ENCODE measurements at places on chromosomes 7 and 10.

DNA sequence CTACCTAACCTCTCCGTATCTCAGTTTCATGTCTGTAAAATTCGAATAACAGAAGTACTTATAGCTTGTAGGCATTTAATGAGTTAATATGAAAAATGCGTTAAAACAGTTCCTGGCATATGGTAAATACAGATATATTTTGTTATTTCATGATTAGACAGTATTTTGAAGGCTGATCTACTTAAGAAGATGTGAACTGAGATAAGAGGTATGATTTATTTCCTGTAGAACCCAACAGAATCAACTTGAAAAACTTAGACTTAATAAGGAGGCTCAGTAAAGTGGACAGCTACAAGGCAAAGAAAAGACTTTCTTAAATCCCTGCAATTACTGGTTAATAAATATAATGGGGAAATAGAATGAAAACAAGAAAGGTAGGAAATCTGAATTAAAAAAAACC lies 103.3 kb downstream of the FANK1 start:
- no peak for DNase-seq

DNA sequence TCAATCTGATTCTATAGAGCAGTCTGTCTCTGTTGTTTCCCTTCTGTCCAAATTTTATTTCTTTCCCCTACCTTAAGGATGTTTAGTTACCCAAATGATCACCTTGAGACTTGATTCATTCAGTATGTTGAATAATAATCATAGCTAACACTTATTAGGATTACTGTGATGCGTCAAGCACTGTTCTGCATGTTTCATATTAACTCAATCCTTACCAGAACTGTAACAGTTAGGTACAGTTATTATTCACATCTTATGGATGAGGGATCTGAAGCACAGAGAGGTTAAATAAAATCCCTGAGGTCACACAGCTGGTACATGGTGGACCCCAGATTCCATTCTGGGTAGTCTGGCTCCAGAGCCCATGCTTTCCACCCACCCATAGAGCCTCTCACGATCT lies 97.9 kb upstream of the SAMD8 start:
- DNase-seq: no peak

DNA sequence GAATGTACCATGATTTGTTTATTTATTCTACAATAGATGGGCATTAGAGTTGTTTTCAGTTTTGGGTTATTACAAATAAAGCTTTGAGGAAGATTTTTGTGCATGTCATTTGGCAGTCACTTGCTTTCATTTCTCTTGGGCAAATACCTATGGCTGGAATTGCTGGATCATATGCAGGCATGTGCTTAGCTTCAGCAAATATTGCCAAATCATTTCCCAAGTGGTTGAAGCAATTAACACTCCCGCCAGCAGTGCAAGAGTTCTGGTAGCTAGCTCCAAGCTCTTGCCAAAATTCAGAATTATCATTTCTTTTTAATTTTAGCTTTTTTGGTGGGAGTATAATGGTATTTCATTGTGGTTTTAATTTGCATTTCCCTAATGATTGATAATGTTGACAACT lies 32.9 kb upstream of the PCBD1 start:
- DNase-seq: no peak

- DNase-seq: no peak
Measured at GRCh38 chr10:103861505-103861904, 6.1 kb upstream of the SH3PXD2A start.

GRCh38 chr7:139720705-139721231 lies 57.0 kb downstream of the HIPK2 start:
- DNase-seq: no peak

DNA sequence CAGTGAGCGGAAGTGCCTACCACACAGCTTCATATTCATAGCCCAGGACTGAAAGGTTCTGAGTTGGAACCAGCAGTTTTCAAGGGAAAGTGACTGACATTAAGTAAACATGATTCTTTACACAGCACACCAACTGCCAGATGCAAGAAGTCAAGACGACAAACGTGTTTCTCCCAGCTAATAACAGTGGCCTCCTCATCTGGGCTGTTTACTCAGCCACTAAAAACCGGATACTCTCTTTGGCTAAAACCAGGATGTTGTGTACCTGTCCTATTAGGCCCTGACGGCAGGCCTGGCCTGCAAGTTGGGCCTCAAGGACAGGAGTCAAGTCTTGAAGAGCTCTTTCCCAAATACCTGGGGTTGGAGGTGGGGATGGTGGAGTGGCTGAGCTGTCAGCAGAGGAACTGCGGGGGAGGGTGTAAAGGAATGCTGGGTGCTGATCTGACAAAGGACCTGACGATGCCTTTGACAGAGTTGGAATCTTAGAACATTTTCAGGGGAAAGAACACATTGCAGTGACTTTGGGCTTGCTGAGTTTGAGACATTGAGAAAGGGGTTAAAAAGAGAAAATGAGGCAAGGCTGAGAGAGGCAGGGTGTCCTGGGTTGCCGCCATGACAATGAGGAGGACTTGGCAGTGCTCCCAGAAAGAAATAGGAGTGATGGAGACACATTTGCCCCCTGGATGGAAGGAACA lies 57.7 kb downstream of the STEAP1B start:
- no peak for DNase-seq

DNA sequence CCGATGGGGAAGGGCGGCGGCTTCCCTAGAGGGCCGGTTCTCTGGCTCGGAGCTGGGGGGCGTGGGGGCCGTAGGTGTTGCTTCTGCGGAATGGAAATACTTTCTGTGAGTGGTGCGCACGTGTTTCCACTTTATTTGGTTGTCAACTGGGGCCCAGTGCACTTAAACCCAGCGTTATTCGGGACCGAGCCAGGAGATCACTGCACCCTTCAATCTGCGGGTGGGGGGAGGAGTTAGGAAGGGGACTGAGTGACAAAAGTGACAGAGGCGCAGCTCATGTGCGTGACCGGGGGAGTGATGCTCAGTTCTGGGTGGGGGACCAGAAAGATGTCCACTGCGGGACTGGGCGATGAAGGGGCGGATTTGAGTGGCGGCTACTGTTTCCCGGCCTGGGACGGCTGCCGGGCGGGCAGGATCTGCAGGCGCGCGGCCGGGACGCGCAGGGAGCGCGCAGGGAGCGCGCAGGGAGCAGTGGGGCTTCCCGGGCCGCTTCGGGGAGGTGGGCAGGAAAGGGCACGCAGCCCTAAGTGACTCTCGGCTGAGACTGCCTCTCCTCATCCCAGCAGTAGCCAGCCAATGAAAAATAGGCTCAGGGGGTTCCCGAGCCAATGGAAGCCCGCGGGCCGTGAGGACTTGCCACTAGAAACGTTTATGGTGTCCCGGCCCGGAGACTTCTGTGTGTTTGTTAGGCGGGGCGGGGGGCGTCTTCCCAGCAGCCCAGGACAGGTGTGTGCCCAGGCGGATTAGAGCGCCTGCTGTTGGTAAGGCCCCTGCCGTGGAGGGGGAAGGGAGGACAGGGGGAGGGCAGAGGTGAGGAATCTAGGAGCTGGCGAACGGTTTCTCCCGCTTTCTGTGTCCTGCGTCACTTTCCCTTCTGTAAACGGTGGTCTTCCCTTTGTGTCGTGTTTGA lies 54.3 kb upstream of the KDM7A start:
- peak; percentile 66 for DNase-seq

- no peak for DNase-seq
Measured at GRCh38 chr7:37493123-37493522, 44.5 kb upstream of the ELMO1 start.

DNA sequence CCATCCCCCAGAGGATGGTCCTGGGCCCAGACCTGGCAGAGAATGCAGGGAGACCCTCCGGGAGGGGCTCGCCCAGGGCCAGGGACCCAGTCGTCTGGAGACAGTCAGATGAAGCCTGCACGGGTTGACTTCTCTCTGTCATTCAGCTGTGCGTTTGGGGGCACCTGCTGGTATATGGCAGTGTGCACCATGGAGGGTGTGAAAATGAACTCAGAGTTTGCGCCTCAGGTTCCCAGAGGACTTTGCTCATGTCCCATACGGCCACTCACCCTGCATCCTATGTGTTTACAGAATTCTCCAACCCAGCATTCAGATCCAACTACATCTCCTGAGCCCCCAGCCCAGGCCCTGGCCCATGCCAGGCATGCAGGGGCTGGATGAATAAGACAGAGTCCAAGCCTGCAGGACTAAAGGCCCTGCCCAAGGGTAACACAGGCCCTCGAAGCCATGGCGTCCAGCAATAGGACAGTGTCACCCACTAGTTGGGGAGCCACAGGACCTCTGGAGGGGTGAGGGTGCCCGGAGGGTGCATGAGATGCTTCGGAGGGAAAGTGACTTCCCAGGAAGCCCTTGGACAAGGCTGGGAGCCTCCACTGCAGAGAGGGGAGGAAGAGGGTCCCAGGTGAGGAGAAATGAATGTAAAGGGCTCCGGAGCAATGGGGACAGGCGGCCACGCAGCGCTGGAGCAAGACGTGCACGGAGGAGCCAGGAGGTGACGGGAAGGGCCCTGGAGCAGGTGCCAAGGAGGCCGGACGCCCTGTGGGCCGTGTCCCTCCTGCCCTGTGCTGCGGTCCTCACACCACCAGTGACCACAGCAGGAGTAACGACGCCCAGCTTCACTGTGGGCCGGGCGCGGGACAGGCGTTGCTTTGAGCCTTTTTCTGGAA lies 36.3 kb downstream of the CALML3 start:
- DNase-seq: no peak

DNA sequence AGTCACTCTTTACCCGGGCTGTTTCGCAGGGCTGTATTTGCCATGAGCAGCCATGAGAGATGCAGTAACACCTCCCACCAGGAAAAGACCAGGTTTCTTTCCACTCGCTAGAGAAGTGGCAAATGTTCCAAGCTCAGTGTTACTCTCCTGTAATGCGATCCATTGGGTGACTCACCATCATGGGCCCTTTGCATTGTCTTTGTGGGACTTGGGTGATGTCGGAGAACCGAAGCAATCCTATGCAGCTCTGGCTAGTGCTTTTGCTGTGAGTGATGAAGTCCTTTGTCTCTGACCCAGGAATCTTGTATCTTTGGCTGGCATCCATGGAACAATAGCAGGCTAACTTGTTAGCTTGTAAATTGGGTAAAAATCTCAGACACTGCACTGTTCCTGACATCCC lies 40.0 kb downstream of the GHRHR start:
- DNase-seq: no peak

DNA sequence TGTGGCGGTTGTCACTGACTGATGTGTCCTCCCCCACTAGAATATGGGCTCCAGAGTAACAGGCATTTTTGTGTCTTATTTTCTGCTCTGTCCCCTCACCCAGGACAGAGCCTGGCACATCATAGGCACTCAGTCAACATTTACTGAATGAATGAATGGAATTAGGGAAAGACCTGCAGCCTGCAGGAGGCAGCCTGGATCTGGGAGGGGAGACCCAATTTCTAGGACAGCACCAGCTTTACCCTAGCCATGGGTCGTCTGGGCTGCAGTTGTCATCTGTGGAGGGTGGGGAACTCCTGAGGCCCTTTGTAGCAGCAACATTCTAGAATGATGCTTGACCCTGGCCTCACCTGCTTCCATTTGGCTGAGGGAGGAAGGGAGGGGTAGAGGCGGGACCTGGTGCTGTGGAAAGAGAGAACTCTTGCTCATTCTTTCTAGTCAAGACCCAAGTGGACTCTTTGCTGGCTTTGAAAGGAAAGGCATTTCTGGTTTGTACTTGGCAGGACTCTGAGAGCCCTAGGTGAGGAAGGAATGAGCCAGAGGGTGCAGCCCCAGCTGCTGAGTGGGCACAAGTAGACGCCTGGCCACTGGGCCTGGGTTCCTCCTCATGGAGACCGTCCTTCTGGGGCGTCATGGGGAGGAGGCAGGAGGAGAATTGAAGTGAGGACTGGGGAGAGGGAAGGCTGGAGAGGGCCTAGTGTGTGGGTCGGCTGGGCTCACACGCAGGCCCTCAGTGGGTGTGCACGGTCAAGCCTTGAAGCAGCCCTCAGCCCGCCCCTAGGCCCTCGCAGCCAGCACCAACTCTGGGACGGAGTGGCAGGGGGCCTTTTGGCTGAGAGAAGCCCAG lies 8.9 kb downstream of the FGF8 start:
- no peak for DNase-seq

- DNase-seq: no peak
Measured at GRCh38 chr10:4848356-4849041, 22.5 kb downstream of the AKR1E2 start.

DNA sequence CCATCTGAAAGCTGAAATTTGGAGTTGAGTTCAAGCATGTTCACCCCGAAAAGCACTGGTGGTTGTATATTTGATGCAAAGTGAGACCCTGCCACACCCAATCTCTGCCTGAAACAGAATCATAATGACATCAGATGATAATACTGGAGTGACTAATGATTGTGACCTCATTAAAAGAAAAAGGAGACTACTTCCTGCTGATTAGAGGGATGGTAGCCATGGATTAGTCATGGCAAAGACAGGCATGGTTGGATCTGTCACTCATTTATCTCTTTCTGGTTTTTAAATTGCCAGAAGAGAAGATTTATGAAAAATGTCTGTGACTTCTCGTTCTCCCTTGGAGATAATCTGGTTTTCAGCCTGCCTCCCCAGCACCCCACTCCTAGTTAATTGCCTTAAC lies 101.2 kb downstream of the BAMBI start:
- no peak for DNase-seq

- DNase-seq: no peak
Measured at GRCh38 chr7:92851732-92852131, 15.4 kb upstream of the CDK6 start.

DNA sequence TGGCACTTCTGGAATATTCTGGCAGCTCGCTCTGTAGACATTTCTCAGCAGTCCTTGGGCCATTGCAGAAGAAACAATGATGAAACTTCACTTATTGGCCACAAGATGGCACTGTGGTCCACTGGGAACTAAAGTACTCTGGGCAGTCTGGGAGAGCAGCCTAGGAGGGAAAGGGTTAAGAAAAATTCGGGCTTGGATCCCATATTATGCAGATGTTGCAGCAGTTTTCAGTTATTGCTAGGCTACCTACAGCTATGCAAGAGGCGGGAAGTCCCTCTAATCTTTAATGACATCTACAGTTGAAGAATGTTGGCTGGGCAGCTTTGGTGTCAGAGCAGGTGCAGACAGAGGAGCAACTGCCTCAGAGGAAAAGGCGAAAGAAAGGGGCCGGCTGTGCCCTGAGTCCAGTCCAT lies 201.7 kb upstream of the PRSS58 start:
- no peak for DNase-seq

DNA sequence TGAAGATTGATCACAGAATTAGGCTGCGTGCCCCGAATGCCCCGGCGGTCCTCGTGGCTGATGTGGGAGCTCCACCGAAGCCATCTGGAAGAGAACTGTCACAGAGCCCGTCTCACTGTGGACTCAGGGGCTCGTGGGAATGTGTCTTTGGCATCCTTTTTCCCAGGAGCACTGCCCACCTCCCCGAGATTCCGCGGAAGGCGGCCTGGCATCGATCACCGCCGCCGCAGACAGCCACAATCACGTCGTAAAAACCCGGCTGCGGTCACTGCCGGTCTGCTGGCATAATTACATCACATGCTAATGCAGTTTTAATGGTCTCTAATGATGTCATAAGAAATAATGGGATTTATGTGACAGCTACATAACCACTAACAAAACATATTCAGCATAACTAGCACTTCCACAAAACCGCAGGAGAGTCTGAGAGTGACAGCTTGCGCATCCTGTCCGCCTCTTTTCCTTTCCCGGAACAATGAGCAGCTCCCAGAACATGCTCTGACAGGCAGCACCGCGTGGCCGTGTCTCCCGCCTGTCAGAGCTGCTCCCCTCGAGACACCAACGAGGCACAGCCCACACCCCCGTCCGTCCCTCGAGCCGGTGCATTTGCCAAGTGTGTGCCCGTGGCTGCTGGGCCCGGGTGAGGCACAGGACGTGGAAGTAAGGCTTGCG lies 490.0 kb downstream of the PTPRN2 start:
- no peak for DNase-seq
